ENCODE measurements at places on chromosomes 7 and 10.

DNA sequence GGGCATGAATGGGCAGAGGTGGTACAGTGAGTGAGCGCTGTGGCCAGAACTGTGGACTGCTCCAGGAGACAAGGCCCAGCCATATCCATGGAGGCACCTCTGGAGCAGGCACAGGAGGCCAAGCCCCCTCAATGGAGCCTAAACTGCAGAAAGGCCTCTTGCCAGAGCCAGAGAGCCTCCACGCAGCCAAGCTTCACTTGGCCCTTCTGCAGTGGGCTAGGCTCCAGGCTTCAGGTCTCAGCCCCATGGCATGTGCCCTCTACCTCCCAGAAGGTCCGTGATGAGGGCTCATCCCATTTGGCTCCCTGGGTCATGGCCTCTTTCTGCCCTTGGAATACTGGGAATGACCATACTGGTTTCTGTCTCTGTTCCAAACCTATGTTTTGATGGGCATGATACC, 8.9 kb downstream of the PDE1C start:
- no peak for DNase-seq

- no peak for DNase-seq
Measured at GRCh38 chr7:64998865-64999164, 7.7 kb downstream of the ERV3-1 start.

GRCh38 chr10:48577158-48577557, 27.7 kb downstream of the ARHGAP22 start:
- DNase-seq = no peak

DNA sequence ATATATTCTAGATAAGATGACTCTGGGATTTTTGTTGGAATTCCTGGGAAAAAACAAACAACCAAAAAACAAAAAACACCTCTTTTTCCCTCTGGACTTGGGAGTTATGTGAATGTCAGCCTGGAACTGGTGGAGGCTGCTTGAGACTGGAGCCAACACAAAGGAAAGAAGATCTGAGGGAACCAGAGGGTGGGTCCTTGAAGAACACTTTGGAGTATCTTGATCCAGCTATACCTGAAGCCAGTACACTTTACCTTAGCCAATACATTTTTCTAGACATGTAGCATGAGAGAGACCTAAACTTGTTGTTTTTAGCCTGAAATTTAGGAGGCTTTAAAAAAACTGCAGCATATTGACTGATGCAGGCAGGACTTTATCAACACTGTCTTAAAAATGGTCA, 5.9 kb upstream of the LAMB1 start:
- DNase-seq = no peak

DNA sequence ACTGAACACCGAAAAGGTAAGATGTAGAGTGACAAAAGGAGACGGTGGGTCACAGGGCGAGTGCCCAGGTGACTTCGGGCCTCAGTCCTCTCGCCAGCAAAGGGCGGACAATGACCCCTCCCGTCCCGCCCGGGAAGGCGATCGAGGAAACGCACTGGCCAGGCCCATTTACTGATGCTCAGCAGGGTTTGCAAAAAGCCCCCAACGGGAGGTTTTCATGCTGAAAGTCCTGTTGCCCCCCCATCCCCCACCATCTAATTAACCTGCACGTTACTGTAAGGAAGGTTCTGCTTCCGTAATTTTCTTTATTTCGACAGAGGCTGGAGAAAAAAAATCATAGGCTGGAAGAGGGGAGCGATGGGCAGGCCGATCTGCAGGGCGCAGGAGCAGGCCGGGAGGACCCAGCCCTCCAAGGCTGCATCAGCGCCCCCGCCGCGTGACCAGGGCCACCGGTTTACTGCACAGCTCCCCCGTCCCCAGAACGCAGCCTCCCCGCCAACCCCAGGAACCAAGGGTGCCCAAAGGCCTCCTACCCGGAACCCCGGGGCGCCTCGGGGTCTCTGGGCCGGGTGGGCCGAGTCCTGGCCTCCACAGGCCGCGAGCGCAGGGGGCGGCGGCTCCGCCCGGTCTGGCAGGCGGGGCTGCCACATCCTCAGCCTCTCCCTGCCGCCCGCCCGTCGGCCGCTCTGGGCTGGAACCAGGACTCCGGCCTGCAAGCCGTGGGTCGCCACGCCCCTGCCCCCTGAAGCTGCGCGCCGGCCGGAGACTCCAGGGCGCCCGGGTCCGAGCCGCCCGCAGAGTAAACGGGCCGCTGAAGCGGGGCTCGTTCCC, 613 bp downstream of the OAT start:
- no peak for DNase-seq

DNA sequence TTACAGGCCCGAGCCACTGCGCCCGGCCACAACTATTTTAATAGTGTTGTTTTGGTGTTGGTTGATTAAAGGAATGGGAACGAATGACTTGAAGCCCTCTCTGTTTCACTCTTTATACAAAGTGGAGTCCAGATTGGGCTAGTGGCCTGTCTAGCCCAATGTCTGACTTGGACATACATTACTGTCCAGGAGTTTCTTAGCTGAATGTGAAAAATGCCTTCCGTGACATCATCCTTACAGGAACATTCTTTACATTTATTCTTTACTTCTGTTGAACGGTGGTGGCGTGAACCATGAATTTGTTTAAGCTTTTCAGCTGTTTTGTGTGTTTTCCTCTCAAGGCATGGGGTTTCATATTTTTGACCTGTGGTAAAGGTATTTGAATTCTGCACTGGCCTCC, 67.9 kb downstream of the DAGLB start:
- DNase-seq = no peak

GRCh38 chr7:70926666-70927065, 205.3 kb upstream of the GALNT17 start:
- no peak for DNase-seq

DNA sequence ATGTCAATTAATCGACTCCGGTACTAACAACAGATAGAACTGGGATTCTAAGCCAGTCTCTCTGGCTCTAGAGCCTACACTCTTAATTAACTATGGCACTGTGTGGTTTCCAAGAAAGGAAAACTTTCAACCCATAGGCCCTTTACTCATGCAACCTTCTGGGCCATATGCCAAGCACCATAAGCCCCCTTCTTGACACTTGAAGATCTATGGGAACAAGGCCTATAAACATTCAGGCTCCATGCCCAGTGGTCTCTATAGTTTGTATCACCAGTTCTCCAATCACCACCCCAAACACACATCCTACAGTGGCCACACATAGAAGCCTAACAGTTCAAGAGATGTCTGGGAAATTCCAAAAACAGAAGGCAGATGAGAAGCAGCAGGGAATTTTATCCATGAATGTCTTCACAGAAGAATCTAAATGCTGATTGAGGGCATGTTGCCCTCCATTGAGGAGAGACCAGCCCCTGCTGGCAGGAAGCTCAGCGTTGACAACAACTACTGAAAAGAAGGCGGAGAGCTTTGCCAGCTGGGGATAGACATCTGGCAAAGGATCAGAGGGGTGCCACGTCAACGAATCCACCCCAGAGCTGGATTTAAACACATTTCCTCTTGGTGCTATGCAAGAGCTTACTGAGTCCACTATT, 64.4 kb downstream of the GRM3 start:
- no peak for DNase-seq

DNA sequence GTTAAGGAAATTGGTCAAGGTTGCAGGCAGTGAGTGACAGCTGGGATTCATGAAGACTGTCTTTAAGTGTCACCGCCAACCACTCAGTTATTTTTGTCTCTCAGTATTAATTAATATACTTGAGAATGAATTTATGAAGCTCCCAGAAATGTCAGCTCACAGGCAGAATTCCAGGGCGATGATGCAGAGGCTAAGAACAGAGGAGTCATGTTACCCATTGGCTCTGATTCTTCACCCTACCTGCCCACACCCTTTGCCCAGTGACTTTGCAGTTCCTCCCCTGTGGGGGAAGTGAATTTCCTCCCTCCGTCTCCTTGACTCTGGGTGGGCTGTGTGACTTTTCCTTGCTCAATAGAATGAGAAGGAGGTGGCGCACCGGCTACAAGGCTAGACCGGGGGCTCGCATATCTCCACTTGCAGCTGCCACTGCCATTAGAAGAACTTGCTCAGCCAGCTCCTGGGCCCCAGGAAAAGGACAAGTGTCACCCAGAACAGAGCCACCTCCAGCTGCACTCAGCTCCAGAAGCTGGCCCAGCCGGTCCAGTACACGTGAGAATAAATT, 157.1 kb upstream of the PRKCQ start:
- no peak for DNase-seq

DNA sequence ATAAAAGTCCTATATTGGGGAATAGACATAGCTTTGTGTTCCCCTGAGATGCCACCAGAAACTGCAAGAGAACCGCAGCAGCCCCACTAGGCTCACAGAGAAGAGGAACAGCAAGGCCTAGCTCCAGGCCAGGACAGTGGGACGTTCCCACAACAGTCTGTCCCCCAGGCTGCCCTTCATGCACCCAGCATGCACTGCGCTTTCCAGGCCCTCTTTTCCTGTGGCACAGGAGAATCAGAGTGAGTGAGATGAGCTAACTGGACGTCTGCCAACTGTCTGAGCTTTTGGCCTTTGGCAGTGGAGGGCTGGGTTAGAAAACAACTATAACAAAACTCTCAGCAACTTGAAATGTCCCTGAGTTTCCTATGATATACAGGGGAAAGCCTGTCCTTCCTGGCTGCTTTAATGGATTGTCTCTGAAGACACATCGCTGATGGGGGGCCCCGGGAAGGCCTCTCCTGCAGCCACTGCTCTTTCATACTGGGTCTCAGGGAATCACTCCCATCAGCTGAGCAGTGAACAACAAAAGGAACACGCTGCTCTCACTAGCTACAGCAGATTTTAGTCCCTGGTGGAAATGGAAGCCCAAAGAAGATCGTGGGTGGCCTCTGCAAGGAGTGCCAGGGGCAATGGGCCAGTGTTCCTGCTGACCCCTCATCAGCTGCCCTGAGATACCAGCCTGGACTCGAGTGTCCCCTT, 53.5 kb downstream of the PODXL start:
- DNase-seq = no peak

DNA sequence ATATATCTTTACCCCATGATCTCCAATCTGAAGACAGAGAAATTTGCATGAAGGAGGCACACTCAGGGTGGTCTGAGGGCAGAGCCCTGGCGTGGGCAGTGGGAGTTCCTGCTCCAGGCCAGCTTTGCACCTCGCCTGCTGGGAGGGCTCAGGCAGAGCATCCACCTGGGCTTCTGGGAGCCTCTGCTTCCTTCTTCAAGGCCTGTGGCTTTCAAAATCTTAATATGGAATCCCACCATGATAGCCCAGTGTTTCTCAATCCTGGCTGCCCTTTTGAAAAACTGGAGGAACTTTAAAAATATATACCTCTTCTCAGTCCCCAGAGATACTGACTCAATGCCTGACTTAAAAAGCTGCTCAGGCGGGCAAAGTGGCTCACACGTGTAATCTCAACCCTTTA, 36.7 kb upstream of the PSAP start:
- DNase-seq = no peak

- DNase-seq = no peak
Measured at GRCh38 chr7:33806298-33807154, 98.8 kb upstream of the BMPER start.

DNA sequence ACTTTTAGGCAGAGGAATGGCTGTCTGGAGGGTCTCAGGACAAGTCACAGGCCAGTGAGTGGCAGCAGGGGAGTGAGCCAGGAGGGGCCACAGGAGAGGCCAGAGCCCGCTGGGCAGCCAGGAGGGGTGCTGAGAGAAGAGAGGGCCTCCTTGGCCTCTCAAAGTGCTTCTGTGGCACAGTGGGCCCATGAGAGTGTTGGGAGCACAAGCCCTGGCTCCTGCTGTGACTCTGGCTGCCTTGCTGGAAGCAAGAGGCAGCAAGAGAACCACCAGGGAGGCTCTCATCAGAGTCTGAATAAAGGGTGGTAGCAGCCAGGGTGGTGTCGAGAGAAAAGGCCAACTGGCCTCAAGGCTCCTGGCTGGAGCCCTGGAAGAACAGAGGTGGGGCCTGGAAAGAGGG, 91.1 kb downstream of the VOPP1 start:
- no peak for DNase-seq
